ENCODE measurements at places on chromosomes 13 and 19.

DNA sequence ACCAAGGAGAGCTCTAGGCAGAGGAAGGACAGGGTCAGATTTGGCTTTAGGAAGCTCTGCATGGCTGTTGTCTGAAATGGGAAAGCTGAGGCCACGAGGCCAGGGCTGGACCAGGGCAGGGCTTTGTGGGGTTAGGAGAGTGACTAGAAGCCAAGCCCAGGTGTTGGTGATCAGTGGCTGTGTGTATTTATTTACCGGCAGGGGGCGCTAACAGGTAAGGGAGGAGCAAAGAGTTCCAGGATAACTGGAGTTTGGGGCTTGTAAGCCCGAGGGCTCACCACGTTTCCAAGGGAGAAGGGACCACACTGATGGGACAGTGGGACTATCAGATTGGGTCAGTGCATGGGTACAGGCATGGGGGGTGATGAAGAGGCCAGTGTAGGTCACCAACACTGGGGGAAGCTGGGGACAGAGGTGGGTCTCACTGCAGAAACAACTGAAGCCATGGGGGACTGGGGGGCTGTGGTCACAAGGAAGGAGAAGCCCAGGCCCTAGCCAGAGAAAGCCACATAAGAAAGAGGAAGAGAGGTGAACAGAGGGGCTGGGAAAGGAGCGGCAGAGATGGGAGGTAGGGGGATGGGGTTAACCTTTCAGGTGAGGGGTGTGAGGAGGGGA lies 3.9 kb downstream of the TMEM147 start:
- peak; percentile 48 for DNase-seq

DNA sequence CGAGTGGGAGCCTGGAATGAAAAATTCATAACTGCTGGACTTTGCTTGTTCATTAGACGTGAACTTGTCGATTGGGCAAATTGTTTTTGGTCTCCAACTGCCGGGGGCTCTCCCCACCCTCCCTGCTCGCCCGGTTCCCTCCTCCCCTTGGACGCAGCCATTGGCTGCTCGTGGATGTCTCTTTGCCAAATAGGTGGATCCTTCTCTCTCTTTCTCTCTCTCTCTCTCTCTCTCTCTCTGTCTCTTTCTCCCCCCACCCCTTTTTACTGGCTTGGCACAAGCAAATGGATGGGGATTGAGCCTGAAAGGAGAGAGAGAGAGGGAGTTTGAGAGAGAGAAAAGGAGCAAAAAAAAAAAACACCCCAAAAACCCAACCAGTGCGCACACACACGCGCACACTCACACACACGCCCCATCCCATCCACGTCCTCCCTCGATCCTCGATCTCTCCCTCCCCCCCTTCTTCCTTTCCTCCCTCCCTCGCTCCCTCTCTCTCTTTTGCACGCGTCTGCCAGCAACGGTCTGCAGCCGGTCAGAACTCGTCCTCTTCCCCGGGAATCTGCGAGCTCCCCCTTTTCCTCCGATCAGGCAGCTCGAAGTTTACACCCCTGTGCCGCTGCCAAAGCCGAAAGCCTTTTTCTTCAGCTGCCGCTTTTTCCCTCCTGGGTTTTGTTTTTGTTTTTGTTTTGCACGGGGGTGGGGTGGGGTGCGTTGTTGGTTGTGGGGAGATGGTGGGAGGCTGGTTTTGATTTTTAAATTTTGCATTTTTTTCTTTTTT lies 27.8 kb downstream of the NFIX start:
- no peak for DNase-seq

- no peak for DNase-seq
Observed at GRCh38 chr13:39498471-39499114, 104.4 kb downstream of the LHFPL6 start.

DNA sequence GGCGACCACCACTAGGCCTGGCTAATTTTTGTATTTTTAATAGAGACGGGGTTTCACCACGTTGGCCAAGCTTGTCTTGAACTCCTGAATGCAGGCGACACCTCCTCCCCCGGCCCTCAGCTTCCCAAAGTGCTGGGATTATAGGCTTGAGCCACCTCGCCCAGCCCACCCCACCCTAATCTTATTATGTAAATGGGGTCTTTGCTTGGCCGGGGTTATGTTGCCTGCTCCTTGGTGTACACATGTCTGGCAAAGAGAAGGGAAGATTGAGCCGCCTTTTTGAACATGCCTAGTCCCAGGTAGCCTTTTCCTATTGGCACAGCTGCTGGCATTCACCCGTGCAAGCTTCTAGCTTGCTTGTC lies 106.8 kb downstream of the KCTD15 start:
- no peak for DNase-seq

DNA sequence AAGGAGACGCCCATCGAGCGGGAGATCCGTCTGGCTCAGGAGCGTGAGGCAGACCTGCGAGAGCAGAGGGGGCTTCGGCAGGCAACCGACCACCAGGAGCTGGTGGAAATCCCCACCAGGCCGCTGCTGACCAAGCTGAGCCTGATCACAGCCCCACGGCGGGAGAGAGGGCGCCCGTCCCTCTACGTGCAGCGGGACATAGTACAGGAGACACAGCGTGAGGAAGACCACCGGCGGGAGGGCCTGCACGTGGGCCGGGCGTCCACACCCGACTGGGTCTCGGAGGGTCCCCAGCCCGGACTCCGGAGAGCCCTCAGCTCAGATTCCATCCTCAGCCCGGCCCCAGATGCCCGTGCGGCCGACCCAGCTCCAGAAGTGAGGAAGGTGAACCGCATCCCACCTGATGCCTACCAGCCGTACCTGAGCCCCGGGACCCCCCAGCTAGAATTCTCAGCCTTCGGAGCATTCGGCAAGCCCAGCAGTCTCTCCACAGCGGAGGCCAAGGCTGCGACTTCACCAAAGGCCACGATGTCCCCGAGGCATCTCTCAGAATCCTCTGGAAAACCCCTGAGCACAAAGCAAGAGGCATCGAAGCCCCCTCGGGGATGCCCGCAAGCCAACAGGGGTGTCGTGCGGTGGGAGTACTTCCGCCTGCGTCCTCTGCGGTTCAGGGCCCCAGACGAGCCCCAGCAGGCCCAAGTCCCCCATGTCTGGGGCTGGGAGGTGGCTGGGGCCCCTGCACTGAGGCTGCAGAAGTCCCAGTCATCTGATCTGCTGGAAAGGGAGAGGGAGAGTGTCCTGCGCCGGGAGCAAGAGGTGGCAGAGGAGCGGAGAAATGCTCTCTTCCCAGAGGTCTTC lies 7.1 kb downstream of the MISP start:
- DNase-seq, result no peak

DNA sequence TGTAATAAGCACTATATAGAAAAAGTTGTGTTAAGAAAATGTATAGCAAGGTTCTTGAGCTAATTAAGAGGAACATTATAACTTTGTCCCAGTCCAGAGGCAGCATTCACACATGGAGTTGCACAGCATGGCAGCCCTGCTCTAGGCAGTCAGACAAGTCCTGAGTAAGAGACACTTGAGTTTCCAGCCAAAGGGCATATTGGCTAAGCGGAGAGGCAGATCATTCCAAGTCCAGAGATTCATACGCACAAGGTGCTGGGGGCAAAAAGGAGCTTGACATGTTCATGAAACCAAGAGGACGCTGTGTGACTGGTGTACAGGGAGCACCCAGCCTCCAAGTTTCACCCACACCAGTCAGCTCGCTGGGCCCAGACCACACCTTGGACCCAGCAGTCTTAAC lies 232.6 kb upstream of the IPO5 start:
- no peak for DNase-seq

DNA sequence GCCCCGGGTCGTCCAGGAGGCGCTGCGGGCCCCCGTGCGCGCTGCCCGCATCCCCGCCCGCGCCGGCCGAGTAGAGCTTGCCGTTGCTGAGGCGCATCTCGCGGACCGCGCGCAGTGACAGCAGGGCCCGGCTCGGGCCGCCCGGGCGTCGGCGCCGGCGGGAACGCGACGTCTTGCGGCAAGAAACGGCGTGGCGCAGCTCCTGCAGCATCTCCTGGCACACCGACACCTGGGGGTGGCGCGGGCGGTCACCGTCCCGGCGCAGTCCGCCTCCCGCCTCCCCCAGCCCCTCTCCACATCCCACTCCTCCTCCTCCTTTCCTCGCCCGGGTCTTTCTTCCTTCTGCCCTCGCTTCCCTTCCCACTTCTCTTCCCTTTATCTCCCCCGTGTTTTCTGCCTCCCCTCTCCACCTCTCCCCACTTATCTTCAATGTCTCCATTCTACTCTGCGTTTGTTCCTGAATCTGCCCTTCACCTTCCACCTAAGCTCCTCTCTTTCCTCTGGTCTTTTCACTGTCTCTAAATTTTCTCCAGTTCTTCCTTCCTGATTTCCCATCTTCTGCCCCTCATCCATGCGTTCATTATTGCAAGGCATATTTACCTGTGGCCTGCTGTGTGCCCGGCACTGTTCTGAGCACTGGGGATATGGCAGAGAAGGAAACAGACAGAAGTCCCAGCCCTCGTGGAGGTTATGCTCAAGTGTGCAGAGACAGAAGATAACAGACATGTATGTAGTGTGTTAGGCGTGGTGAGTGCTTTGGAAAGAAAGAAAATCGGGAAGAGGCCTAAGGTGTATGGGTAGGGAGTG lies 5.2 kb upstream of the ATP1A3 start:
- DNase-seq, result no peak

DNA sequence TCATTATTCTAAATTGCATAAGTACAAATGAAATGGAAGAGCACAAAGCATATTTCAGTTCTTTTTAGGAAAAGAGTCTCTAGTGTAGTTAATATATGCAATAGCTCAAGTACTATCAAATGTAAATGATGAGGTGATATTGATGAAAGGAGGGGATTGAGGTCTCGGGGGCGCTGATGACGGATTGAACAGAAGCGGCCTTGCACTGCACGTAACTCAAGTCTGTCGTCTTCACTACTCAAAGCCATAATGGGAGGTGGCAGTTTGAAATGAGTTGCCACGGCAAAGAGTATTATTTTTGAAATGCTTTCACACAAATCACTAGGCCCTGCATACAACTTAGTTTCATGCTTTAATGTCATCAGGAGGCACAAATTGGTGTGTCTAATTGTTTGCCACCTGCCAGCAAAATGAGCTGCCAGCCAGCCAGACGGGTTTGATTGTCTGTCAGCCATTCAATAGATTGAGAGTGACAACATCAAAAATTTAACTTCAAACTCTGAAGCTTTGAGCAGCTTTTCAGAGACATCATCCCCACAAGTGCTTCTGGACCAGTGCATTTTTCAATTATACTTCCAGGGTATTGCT lies 256.6 kb downstream of the NBEA start:
- DNase-seq, result no peak

- no peak for DNase-seq
Observed at GRCh38 chr19:19871932-19872331, 6.2 kb downstream of the ZNF253 start.

- no peak for DNase-seq
Observed at GRCh38 chr13:98997011-98997730, 19.3 kb upstream of the DOCK9 start.

DNA sequence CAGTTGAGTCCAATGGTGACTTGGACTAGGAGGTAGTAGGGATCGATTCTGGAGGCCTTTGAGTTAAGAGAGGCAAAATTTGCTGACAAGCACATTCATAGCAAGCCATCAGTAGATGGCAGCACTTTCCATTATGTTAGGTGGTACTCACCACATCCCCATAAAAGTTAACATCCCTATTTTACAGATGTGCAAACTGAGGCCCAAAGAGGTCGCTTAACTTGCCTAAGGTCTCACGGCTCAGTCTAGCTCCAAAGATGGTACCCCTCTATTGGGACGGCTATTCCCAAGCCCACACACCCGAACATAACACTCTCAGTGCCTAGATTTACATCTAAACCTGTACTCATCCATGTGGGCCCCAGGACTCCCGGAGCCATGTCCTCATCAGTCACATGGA lies 21.5 kb upstream of the FOSB start:
- DNase-seq, result no peak

GRCh38 chr19:17721821-17722220 lies 2.5 kb downstream of the MAP1S start:
- DNase-seq, result no peak

DNA sequence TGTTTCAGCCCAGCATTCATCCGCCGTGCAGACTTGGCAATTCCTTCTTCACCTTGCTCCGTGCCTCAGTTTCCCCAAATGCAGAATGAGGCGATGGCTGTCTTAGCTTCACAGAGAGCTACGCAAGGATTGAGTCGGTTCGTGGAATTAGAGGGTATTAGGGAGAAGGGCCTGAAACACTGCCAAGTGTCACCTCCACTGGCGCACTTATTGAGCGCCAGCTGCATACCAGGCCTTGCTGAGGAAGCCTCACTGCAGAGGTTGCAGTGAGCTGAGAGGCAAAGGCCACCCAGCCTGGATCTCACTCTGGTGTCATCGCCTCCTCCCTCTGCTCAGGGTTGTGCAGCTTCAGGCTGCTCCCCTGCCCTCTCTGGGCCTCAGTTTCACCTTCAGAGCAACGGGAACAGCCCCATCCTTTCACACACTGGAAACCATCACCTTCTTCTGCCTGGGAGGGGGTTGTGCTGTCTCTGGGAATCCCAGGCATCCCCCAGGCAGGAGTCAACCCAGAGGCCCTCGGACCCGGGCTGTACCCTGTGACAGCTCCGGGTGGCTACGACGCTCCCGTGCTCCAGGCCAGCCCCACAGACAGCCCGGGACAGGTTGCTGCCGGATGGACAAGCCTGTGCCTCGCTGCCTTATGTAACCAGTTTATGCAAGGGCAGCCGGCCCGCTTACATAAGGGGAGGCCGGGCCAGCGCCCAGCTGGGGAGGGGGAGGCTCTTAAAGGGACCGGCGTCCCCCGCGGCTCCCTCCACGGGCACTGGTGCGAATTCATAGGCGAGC lies 31.9 kb downstream of the NFIC start:
- DNase-seq, result no peak

DNA sequence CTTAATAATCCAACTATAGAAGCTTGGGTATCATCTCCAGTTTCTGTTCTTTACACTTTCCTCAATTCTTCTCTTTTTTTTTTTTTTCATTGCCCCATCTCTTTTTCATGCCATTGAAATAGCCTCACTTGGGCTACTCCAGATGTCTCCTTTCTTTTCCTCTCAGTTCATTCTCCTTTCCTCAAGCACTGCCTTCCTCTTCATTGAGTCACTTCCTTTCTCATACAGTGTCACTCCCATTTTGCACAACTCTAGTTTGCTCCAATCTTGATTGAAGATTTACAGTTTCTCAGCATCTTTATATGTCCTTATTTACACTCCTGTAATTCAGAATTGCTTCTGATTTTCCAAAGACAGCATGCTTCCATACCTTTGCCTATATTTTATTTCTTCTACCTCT lies 61.3 kb downstream of the IPO5 start:
- no peak for DNase-seq

DNA sequence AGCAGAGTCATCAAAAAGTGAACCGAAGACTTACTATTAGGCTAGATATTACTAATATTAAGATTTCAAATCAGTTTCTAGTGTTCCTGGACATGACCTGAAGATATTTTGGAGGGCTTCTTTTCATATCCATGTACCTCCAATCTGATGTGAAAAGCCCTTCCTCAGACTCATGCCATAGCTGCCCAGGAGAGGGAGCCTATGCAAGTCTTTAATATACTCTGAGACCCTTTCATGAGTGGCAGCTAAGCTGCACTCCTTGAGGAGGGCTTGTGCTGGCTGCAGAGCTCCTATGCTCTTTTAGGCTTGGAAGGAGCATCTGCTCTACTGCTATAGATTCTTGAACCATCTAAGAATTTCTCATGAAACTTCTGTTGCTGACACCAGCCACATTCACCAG lies 715.3 kb downstream of the OLFM4 start:
- DNase-seq, result no peak

Measured in NCI-H187 treated with DMSO at 0.1 percent for 48 hours (cell line).